ENCODE measurements at places on chromosomes 16 and 17. TPM values are rescaled to one million over a fixed set of nuclear protein-coding genes. Genes with fewer than 3 reads are reported as not detected.

- no peak for DNase-seq
Measured at GRCh38 chr16:85221771-85222154, 109.5 kb upstream of the CIBAR2 start.

GRCh38 chr16:15653227-15653626, 3.2 kb downstream of the NDE1 start:
- no peak for DNase-seq

DNA sequence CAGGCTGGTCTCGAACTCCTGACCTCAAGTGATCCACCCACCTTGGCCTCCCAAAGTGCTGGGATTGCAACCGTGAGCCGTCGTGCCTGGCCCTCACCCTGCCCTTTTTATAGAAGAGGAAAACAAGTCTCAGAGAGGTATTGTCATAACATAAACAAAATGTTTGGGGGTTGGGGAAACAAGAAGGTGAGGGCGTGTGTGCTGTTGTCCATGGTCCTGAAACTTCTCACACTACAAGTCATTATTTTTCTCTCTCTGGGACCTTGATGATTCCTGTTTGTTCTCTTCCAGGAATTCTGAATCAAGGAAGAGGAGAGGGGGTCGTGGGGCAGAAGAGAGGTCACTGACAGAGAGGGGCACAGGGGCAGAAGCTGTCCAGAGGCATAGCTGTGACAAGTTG, 160.2 kb upstream of the LHX1 start:
- no peak for DNase-seq

DNA sequence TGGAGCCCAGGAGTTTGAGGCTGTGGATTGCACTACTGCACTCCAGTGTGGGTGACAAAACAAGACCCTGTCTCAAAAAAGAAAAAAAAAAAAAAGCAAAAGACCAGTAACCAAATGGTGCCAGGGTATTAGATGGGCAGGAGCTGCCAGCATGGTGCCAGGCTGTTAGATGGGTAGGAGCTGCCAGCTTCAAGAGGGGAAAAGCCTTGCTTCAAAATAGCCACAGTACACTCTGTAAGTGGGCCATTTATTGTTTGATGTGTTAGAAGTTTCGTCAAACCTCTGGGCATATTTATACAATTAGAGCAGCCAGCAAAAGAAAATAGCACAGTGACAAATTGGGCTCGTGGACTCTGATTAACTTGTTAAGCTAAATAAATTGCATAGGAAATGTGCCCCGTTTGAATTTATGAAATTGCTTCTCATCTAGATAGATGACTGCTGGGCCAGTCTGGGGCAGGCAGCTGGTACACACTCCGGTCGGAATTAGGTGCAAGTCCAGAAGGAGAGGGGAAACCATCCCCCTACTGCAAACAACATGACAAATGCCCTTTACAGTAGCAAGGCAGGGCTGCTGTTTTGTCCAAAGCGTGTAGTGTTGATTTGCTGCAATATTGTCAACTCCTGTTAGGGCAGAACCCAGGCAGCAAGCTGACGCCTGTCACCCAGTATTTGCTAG, 126.3 kb upstream of the IRX3 start:
- no peak for DNase-seq

- DNase-seq, result no peak
Measured at GRCh38 chr17:67624886-67625656, 92.7 kb upstream of the NOL11 start.

DNA sequence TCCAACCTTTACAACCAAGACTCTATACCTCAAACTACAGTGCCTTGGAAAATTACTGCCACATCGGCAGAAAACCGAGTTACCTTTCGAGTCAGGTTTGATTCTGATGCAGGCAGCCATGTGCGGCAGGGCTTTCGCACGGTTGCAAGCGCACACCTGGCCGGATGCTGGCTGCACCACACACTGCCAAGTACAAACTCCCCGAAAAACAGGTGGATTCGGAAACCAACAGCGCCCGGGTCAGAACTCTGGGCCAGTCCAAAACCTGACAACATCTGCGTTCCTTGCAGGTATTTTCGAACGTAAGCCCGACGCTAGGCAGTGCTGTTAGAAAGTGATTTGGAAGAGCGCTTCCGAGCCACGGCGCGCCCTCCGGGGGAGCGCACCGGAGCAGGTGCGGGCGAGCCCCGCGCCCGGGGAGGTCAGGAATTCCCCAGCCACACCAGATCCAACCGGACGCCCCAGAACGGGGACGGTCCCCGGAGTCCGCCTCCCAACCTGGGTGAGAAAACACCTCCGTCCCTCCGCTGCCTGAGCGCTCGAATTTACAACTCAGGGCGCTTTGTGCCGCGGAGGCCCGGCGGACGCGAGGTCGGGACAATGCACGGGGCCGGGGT, 1.2 kb downstream of the USP7 start:
- peak; percentile 49 for DNase-seq

- no peak for DNase-seq
Measured at GRCh38 chr17:68035131-68035522, 408 bp upstream of the KPNA2 start.

- DNase-seq, result peak; percentile 38
Measured at GRCh38 chr16:57371494-57372371, 557 bp upstream of the CX3CL1 start.

GRCh38 chr16:373020-373598, 2.8 kb upstream of the MRPL28 start:
- no peak for DNase-seq

GRCh38 chr17:35088356-35088880, 24.9 kb upstream of the RFFL start:
- peak; percentile 80 for DNase-seq

DNA sequence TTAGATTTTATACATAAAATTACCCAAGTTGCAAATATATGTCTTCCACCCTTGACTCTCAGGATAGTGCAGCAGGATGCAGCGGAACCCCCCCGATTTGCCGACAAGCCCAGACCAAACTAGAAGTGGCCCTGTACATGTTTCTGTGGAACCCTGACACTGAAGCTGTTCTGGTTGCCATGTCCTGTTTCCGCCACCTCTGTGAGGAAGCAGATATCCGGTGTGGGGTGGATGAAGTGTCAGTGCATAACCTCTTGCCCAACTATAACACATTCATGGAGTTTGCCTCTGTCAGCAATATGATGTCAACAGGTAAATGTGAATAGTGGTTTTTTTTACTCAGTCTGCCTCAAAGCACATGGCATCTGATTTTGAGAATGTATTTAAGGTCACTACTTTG, 70.7 kb downstream of the OMG start:
- DNase-seq, result no peak

DNA sequence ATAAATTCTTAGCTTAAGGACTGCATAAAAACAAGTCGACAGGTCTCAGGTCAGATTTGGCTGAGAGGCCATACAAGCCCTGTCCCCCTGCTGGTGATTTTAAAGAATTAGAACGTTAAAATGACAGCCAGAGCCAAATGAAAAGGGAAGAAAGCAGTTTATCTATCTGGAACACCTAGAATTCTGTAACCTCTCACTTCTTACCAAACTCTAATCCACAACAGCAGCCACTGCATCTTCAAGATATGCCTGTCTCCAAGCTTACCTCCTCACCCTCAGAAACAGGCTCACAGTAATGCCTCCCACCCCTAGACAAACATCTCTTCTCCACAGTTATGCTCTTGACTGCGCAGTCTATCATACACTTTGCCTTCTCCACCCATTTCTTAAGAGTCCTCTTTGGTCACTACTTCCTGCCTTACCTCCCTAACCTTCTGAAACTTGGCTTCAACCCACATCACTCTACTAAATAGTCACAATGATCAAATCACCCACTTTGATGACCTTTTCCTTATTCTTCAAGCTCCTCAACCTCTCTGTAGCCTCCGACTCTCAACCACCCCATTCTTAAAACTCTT, 14.2 kb downstream of the ANKFY1 start:
- peak; percentile 38 for DNase-seq

GRCh38 chr17:68458260-68459036, 1.2 kb upstream of the WIPI1 start:
- no peak for DNase-seq

GRCh38 chr16:29809850-29810698, 1.9 kb upstream of the PRRT2 start:
- no peak for DNase-seq

DNA sequence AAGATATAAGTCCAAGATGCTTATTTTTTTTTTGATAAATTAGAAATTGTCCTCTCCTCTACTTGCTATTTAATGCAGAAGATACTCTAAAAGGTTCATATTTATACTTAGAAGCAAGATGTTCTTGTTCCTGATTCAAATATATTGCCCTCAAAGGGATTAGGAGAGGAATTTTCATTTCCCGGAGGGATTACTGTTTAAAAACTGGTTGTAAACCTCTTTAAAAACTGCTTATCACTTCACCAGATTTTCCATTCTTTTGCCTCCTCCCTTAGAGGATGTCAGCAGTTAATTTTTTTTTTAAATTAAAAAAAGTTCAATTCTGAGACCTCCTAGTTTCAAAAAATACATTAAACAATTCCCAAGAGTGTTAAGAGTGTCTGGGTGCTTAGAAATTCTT, 2.8 kb downstream of the TENT4B start:
- no peak for DNase-seq

DNA sequence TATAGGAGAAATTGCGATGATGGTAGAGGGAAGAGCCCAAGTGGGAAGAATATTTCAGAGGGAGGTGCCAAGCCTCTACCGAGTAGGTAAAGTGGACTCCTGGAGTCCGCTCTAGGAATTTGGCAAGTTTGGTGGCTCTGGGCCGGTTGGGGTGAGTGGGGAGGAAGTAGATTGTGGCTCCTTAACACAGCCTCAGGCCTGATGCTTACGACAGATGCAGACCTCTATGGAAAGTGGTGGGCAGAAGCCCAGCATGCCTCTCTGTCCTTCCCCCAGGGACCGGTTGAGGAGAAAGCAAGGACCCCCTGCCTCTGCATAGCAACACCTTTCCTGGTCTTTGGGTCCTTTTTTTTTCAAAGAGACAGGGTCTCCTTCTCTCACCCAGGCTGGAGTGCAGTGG, 55.9 kb upstream of the SIAH1 start:
- DNase-seq, result no peak

DNA sequence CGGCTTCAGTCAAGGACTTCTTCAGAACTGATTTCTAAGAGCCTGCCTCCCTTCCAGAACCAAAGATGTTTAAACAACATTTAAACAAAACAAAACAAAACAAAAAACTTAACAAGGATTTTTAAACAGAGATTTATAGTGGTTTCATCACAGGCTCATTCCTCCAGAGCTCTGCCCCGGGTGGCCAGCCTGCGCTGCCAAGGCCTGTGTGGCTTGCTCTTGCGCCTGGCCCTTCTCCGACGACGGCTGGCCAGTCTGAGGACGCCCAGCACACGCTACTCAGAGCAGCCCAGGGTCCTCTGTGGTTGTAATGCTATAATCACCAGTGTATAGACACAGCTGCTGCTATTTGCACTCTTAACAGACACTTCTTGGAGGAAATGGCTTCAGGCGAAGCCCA, 307.2 kb upstream of the MYOCD start:
- DNase-seq, result no peak

DNA sequence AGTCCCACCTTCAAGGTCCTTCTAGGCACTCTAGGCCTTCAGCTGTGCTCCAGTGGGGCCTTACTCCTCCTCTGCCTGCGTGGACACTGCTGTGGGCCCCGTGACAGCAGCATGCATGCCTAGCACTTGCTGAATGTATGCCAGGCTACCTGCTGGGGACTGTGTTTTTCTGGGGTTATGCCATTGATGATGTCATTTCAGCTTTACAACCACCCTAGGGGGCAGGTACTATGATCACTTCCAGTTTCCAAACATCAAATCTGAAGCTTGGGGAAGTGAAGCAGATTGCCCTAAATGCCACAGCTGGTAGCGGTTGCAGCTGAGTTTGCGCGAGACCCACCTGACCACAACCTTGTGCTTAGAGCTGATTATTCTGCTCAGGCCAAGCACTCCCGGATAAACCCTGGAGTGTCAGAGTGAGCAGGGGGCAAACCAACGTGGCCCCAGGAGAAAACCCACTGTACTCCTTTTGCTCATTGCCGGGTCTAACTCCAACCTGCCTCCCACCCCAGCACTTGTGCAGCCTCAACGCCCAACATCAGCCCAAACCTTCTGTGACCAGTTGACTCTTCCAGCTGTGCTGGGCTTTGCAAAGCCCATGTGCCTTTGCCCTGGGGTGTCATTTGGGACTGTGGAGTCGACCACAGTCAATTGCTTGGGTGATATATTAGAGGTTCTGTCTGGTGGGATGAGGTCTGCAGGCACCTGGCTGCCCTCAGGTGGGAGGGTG, 168.4 kb downstream of the ENGASE start:
- DNase-seq, result no peak

GRCh38 chr16:9545522-9546437, 454.3 kb downstream of the HAPSTR1 start:
- no peak for DNase-seq

GRCh38 chr16:80197741-80198201, 343.0 kb upstream of the DYNLRB2 start:
- peak; percentile 60 for DNase-seq

DNA sequence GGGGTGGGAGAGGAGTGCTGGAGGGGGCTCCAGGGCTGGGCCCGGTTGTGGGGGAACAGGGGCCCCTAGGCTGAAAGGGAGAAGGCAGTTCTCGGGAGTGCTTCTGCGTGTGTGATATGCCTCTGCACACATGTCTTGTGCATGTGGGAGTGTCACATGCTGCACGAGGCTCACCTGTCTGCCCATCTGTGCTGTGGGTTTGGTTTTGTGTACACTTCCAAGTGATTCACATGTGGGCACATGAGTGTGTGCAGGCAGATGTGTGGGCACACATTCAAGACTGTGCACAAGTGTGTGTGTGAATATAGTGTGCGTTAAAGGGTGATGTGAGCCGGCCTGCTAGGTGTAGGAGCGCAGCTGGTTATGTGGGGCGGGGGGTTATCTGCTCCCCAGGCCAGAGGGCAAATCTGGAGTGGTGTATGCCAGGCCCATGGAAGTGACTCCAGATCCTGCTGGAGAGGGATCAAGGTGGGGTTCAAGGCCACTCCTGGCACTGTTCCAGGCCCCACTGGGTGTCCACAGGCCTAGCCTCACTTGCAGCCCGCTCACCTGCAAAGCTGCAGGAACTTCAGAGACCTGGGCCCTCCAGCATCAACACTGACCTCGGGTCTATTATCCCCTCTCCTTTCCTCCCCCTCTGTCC, 3.8 kb upstream of the BAHCC1 start:
- DNase-seq, result no peak

- DNase-seq, result peak; percentile 62
Measured at GRCh38 chr16:89300311-89300975, 82.9 kb downstream of the ZNF778 start.

DNA sequence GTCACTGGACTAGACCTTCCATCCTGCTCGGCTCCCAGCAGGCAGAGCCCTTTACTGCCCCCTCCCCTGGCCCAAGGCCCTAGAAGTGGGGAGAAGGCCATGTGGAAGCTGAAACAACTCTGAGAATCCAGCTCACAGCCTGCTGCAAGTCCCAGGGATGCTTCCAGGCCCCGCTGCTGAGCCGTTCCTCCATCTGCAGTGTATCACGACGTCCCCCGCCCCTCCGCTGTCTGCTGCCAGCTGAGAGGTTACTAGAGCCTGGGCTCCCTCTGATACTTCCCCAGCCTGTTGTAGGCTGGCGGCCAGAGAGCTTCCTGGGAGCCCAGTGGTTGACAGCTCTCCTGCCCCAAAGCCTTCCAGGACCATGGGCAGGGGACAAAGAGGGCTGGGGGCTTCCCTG, 118.2 kb downstream of the MGAT5B start:
- no peak for DNase-seq

GRCh38 chr16:15854061-15854460, 2.8 kb downstream of the MYH11 start:
- DNase-seq, result no peak

GRCh38 chr16:53121043-53121620, 66.3 kb downstream of the CHD9 start:
- DNase-seq, result no peak

The SCNN1G gene
- total RNA-seq, result not detected

The KRTAP2-1 gene
- total RNA-seq, result not detected

The RNU2-1 gene
- total RNA-seq, result not detected

The ST6GALNAC1 gene
- total RNA-seq, result 5.3 TPM

The MT3 gene
- 3.5 TPM for total RNA-seq

The HSF4 gene
- 44.2 TPM for total RNA-seq

The ERCC4 gene
- total RNA-seq, result 8.0 TPM

Measured in HT-29 (cell line).